Stimulated activated CD8-positive, alpha-beta memory T cell treated with anti-CD3 and anti-CD28 coated beads, Interleukin-7, amount 100 ng/mL, for 1 hour (primary cell): ENCODE measurements at places on chromosomes 4 and X.

DNA sequence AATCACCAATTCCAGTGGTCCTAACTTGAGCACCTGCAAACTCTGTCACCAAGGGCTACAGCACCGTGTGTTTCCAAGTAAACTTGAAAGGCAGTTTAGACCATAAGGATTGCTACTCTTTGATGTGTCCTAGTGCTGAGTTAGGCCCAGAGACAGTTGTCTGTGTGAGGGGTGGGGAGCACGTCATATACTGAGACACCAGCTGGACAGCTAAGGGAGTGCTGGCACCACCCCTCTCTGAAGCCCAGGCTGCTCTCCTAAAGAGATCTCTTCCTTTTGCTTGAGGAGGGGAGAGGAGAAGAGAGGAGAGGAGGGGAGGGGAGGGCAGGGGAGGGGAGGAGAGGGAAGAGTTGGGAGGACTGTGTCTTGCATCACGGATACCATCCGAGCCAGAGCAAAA, 218.7 kb upstream of the TACR3 start:
- no peak for DNase-seq

- no peak for DNase-seq
Measured at GRCh38 chrX:13646154-13646549, 6.8 kb upstream of the TCEANC start.

- no peak for DNase-seq
Measured at GRCh38 chr4:13535708-13536361, 8.5 kb downstream of the NKX3-2 start.

DNA sequence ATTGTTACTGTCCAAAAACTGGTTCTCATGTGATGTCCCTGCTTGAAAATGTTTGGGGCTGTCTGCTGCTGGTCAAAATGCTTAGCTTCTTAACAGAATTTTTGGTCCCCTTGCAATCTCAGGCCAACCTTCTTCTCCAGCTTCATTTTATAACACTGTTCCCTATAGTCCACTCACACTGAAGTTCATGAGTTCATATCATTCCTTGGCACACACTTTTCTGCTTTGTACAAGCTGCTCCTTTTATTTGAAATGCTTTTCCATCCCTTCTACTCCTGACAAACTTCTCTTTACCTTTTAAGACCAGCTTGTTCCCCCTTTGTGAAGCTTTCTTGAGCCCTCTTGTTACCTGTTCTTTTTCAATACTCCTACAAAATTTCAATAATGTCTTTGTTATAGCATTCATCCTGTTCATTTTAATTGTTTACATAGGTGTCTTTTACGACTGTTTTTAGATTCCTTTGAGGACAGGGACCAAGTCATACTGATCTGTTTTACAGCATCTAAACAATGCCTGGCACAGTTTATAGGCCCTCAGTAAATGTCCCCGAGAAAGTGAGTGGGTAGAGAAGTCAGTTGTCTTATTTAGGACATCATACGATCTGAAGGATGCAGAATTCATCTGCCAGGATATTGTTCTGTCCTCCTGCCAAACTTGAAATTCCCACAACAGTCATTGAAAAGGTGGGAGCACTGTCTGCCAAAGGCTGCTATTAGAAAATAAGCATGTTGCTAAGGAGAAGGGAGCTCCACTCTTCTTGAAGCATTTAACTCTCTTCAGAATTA, 134.4 kb upstream of the BMPR1B start:
- no peak for DNase-seq

DNA sequence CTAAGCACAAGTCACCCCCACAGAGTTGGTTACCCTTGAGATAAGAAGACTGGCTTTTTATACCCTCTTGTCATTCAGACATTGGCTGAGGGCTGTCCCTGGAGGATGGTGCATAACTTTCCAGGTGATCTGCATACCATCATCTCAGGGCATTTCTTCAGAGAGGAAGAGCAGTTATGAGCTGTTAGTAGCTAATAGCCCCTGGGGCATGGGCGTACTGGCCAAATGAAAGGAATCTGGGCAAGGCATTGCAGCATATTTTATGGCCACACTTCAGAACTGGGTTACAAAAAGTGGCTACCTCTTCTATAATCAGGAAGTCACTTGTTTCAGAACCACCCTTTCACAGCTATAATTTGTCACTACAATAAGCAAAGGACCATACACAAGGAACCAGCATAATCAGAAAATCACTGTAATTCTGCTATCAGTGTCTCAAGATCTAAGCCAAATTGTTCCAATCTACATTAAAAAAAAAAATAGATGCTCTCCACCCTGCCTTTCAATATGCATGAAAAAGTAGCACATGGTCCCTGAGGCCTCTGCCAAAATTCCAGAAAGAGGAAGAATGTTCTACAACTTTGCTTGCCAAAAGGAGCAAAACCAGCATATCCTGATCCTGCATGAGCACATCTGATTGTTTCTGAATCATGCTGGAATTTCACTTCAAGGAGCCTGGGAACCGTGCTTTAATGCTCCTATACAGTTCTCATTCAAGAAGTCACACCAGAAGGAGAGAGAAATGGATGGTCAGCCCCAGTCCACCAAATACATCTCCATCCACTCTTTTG, 92.0 kb downstream of the TMEM144 start:
- no peak for DNase-seq

GRCh38 chrX:113947548-113947947, 636.3 kb upstream of the HTR2C start:
- no peak for DNase-seq

DNA sequence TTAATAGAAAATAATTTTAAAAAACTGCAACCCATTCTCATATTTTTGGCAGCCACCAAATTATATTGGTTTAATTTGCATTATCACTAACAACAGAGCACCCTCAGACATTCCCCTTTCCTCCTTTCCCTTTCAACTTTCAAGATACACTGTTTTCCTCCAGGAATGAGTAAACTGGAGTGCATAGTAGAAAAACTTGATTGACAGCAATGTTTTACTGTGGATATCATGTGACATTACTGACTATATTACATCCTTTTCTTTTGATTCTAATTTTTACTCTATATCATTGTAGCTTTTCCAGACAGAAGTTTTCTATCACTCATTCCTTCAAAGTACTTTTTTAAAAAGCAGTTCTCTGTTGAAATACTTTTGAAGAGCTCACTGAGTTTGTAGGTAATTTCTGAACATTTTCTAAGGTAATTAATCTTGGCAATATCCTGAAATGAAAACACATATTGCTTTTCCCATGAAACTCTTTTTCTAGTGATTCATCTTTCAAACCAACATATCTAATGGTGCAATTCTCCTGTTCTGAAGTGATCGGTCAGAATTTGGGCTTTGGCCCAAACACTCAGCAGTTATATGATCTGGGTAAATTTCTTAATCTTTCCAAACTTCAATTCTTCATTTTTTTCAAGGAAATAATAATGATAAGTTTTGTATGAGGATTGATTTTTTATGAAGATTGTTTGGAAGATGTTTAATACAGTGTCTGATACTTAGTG, 920.4 kb upstream of the EPHA5 start:
- no peak for DNase-seq

GRCh38 chrX:132602701-132603100, 113.9 kb upstream of the MBNL3 start:
- DNase-seq, result no peak

DNA sequence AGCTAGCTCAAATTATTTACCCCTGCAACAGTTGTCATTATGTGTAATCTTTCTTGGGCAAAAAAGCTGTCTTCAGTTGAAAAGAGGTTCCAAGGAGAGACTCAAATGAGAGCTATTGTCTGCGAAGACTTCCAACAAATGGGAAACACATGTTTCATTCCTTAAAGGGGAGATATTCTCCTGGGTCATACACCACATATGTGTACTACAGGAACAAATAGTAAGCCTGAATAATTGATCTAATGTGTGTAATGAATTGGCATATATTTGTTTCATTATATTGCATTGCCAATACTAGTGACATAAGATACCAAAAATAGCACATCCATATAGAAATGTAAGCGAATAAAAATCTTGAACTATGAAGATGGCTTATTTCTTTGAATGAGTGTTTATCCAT, 950.9 kb upstream of the NDST4 start:
- DNase-seq, result no peak

DNA sequence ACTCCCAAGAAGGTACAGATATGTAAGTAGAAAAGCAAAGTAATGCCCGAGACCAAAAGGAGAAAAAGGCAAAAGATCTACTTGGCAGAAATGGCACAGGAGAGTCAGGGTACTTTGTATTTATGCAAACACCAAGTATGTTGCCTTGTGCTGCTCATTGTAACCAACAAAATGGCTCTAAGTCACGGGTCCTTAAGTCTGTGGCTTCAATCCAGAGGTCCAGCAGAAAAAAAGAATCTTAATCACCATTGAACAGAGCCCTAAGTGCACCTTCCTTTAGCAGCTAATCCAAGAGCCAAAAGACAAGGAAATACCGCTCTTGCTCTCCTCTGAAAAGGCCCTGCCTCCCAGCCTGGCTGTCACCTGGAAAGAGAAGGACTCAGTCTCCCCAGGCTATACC, 324.9 kb upstream of the PPARGC1A start:
- no peak for DNase-seq

DNA sequence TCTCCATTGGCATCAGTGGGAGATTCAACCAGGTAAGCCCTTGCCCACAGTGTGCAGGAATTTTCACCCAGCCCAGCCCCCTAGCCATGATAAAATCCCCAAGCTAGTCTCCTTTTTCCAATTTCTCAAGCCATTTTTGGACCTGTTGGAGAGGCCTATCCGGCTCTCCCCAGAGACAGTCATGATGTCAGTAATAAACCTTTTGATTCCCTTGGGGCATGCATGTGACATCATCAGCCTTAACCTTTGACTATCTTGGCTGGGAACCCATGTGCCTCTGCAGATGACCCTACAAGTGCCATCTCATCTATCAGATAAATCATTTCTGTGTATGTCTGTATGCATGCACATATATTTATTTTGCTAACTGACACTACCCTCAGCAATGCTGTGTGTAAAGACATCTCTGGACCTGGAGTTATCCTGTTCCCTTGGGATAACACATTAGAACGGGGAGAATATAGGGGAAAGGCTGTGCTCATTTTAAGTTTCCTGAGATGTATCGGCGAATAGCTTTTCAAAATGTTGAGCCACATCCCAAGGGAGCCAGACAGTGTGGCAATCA, 51.0 kb downstream of the CYTL1 start:
- DNase-seq, result no peak

GRCh38 chrX:111661241-111661640, 19.7 kb upstream of the ALG13 start:
- no peak for DNase-seq

GRCh38 chr4:53608242-53608641, 17.0 kb upstream of the LNX1 start:
- no peak for DNase-seq

DNA sequence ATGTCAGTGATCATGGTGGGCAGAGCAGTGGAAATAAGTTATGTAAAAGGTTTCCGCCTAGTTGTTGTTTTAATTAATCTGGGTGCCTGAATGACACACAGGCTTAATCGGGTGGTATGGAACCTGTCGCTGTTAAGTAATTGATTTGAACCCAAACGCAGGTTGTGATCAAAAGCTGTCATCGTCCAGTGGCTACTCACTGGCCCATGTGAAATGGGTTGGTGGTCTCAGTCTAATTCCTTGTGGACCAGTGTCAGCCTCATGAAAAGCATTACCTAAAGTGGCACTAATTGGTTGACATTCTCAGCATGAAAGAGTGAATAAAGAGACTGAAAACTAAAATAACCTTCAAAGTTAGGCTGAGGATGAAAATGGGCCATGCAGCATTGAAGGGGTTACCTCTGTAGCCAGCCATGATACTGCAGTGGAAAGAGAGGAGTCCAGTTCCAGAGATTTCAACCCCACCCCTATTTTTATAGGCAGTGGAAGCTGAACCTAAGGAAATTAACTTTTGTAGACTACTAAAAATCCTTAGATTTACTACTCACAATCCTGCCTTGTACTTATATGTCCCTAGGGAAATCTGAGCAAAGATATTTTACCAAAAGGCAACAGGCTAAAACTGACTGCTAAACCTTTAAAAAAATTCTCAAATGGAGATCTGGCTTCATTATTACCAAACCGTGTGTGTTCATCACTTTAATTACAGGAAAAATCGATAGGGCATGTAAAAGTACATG, 251.7 kb upstream of the TENM3 start:
- DNase-seq, result no peak

GRCh38 chr4:59455751-59456150, 1744.4 kb upstream of the ADGRL3 start:
- no peak for DNase-seq

DNA sequence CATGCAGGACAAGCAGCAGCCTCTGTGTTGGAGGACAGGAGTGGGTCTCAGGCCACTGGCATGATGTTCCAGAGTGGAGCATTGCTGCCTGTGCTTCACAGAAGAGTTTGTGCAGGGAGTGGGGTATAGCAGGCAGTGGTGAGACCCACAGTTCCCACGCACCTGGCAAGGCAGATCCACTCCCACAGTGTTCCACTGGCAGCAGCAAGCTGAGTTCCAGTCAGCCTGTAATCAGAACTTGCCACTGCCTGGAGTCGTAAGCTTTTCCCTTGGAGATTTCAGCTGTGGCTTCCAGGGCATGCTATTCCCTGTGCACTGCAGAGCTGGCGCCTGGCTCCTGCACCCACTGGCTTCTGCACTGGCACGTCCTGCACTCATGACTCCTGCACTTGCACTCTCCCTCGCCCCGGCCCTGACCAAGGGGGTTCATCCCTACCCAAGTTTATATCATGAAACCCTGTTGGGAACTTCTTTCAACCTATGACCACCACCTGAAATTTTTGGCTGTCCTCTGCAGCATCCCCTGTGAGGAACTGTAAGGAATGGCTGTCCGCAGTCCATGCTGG, 1144.3 kb downstream of the RAPGEF2 start:
- DNase-seq, result no peak

DNA sequence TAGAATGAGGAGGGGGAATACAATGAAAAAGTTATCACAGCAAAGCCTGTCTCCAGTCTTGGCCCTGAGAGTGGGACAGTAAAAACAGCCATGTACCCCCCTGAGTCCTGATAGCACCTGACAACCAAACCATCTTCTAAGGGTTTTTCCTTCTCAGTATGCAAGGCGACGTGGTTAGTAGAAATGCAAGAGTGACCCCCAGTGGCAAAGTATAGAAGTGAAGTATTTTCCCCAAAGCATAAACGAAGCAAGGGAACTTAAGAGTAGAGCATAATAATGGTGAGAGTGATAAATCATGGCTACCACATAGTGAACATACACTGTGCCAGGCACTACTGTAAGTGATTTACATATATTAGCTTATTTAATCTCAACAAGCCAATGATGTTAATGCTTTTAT, 52.8 kb downstream of the FAM47C start:
- DNase-seq, result no peak

DNA sequence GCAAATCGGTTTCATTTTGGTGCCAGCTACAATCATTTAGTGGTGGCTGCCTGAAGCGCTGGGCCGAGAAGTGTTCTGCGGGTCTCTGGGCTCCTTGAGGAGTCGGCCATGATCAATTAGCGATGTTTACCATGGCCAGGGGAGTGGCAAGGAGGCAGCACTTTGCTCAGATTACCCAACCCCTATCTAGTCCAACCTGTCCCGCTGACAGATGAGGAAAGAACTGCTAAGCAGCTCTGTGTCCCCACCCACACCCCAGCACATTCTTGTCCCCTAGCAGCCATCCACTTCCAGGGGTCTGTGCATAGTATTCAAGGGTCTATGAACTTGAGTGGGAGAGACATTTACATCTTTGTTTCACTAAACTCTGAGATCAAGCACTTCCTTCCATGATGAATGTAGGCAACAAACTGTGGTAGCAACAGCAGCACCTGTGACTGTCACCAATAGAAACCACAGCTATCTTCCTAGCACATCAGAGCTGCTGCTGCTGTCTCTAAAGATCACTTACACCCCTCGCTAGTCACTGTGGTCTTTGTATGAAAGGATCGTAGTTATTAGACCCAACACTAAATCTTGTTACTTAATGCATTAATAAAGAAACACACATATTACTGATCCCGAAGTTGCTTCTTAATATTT, 331.6 kb downstream of the BCOR start:
- DNase-seq, result no peak
